MG63 (cell line): ENCODE measurements at places on chromosomes 12 and 14.
A peak's percentile ranks its signal among the peaks of the same experiment; 100 is the strongest.

- DNase-seq, result no peak
Observed at GRCh38 chr14:87916103-87916885, 76.7 kb downstream of the GALC start.

DNA sequence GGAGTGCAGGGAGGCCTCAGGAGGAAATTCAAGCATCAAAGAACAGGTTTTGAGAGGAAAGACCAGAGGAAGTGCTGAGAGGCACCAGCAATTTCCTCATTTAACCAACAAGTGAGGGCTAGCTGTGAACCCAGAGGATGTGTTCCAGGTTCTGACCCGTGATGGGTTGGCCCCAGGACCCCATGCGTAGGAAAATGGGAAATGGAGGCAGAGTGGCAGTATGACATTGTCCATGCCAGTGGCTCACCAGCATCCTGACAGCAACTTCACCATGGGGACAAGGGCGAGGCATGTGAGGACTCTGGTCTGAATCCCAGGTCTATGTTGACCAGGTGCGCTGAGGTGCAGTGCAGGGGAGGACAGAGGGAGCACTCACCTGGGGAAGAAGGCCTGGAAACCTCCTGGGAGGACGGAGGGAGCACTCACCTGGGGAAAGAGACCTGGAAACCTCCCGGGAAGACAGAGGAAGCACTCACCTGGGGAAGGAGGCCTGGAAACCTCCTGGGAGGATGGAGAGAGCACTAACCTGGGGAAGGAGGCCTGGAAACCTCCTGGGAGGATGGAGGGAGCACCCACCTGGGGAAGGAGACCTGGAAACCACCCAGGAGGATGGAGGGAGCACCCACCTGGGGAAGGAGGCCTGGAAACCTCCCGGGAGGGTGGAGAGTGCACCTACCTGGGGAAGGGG lies 6.7 kb upstream of the CACNA2D4 start:
- no peak for DNase-seq

DNA sequence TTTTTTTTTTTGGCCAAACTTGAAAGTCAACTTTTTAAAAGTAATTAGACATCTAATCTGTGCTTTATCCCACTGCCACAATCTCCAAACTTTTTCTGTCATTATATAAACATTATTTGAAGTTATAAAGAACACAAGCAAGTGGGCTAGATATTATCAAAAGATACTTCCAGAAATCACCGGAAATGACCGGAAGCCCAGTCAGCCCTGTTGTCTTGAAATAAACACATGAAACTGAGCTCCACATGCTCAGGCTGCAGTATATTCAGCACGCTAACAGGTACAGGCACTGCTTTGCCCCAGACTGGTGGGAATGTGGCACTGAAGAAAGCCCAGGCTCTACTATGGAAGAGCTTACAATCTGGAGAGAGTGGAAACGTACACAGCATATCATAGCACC lies 158.9 kb upstream of the PLEKHG7 start:
- DNase-seq, result no peak

DNA sequence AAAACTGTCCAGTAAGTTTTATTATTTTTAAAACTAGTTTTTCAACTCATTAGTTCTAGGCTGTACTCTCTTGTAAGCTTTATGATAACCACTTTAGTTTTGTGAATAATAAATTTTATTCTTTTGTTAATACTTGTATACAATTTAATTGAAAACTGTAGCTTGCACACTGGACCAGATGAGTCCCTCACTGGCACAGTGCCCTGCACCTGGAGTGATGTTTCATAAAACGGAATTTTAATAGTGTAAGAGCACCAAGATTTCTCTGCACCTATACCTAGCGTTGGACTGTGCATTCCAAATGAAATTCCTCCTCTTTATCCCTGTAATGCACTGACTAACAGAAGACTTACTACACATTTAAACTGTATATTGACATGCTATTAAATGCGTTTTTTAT lies 80.8 kb downstream of the PRIMA1 start:
- DNase-seq, result no peak

- DNase-seq, result no peak
Observed at GRCh38 chr14:89440986-89441909, 24.2 kb upstream of the FOXN3 start.

DNA sequence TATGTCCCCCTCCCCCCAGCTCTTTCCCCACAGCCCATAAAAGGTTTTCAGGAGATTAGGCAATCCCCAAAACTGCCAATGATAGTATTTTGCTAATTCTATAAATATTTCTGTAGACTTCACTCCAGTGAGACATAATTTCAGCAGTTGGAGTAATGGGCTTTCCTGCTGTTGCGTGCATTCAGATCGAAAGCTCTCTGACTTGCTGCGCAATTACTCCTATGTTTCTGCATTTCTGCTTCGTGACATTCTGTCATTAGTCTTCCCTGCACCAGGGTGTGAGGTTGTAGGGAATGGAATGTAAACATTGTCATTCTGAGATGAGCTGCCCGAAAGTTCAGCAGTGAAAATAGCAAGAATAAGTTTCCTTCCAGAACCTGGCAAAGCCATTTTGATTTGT lies 58.2 kb downstream of the SAMD4A start:
- DNase-seq, result no peak

GRCh38 chr12:29054858-29055663 lies 94.0 kb upstream of the FAR2 start:
- no peak for DNase-seq

DNA sequence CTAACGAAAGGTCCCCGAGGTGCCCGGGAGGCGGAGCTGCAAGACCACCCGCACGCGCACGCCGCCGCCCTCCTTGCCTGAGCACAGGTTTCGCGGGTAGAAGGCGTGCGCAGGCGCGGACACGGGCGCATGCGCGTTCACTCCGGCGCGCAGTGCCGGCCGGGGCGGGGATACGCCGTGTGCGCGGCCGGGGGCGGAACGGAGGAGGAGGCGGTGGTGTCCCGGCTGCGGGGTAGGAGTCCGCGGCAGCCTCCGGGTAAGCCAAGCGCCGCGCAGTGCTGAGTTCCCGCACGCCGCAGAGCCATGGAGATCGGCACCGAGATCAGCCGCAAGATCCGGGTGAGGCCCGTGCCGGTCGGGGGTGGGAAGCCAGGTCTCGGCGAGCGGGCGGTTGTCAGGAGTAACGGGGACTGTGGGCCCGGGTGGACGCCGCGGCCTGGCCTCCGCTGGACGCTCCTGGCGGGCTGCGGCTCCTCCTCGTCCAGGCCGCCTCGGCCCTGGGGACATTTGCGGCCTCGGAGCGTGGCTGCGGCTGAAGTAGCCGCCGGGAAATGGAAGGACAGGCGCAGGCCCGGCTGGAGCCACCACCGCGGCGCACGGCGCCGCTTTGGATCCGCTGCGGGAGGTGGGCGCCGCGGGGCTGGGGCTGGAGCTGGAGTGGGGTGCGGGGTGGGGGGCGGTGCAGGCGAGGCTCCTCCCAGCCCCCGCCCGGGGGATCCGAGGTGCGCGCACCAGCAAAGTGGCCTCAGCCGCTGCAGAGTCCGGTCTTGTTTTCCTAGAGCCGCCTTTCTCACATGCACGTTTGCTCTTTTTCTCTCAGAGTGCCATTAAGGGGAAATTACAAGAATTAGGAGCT lies at the start of gene ZC3H14:
Gene ZC3H14 (plus strand): TSS at position 207 of the 856 bp plus-strand sequence. CDS start 97 bp downstream, at position 304.
- DNase-seq, result peak; percentile 76

GRCh38 chr12:56021889-56022497 lies 1.1 kb downstream of the IKZF4 start:
- DNase-seq, result no peak

- DNase-seq, result no peak
Observed at GRCh38 chr12:57231276-57232021, 1.9 kb downstream of the SHMT2 start.

- DNase-seq, result no peak
Observed at GRCh38 chr12:64691227-64691794, 67.9 kb downstream of the GNS start.

DNA sequence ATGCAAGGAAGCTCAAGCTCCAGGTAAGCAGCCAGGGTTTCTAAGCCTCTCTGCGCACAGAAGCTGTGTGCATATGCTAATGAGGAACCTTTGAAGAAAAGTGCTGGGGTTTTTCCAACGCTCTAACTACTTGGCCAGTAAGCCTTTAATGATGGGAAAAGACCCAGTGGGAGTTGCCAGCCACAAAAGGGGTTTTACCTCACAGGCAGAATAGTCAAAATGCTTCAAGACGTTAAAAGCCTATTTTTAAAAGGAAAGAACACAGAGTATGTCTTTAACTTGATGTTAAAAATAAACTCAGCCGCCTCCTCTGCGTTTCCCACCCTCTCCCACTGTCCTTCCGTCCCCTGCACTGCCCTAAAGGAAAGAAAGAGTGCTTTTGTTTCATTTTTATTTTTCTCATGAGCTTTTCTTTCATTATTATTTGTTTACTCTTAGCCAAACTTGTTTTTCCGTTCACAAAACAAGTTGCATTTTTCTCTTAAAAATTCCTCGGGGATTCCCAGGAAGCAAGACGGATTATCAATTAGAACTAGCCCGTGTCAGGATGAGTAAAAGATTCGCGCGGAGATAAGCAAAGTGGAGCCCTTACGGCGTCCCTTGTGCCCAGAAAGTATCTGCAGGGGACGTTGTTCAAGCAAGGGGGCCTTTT lies 209.8 kb upstream of the NUDT4 start:
- no peak for DNase-seq

- no peak for DNase-seq
Observed at GRCh38 chr14:104429291-104429861, 150.2 kb upstream of the C14orf180 start.

DNA sequence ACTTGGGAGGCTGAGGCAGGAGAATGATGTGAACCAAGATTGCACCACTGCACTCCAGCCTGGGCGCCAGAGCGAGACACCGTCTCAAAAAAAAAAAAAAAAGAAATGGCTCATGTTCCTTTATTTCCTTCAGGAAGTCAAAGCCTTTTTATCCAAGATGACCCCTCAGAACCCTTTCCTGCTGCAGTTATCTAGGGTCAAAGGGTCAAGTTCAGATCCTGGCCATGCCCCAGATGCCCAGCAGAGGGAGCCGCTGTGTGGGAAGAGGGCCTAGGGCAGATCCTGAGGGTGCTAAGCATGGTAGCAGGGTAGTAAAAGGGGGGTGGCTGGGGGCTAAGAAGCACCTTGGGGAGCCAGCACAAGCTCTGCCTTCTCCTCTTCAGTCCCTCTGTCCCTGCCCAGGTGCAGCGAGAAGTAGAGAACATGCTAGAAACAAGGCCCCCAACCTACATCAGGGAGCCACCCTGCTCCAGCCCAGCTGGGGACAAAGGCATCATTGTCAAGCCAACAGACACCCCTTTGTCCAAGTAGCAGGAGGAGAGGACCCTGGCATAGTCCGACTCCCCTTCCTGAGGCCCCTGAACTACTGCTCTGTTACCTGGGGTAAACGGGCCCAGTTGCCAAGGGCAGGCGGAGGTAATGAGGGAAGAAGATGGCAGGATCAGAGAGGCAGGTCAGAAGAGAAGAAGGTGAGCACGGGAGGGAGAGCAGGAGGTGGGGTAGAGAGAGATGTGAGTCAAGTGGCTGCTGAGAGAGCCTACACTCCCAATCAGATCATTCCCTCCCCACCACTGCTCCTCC lies 6.5 kb downstream of the NFE2 start:
- peak; percentile 42 for DNase-seq

DNA sequence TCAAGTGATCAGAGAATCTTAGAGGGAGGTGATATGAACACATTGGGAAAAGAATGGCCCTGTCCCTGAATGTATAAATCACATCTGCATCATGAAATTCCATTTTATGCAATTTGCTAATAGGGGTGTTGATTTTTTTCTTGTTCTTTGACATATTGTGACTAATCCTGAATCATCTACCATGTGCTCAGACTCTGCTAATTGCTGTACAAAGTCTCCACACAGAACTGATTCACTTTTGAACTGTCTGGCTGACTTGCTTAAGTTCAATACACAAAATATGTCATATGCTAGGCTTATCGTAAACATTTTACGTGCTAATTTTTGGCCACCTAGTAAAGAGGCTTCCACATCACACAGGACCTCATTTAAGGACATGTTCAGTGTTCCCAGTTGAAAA lies 2.6 kb downstream of the TMEM132D start:
- DNase-seq, result no peak

- no peak for DNase-seq
Observed at GRCh38 chr14:105577314-105577861, 51.0 kb downstream of the TMEM121 start.

- no peak for DNase-seq
Observed at GRCh38 chr12:6638305-6638704, 2.5 kb upstream of the LPAR5 start.

- DNase-seq, result no peak
Observed at GRCh38 chr12:77619425-77619824, 211.3 kb upstream of the NAV3 start.
